ENCODE measurements at places on chromosomes 2 and 18. TPM values are rescaled to one million over a fixed set of nuclear protein-coding genes. Genes with fewer than 3 reads are reported as not detected.

Gene ZC3H6
- total RNA-seq, result 1.8 TPM

Gene LOXHD1
- total RNA-seq, result not detected

Gene MPP4
- 9.0 TPM for total RNA-seq

Gene MRO
- total RNA-seq, result not detected

Gene LTBP1
- total RNA-seq, result 41.9 TPM

Gene PLGLB2
- total RNA-seq, result 0.13 TPM

Gene SH2D6
- 0.13 TPM for total RNA-seq

Gene CXCR1
- total RNA-seq, result not detected

Gene AFF3
- under 0.01 TPM for total RNA-seq

Gene TMEFF2
- total RNA-seq, result 0.04 TPM

All from pulmonary artery endothelial cell (primary cell).